ENCODE measurements at places on chromosomes 12 and 14.

DNA sequence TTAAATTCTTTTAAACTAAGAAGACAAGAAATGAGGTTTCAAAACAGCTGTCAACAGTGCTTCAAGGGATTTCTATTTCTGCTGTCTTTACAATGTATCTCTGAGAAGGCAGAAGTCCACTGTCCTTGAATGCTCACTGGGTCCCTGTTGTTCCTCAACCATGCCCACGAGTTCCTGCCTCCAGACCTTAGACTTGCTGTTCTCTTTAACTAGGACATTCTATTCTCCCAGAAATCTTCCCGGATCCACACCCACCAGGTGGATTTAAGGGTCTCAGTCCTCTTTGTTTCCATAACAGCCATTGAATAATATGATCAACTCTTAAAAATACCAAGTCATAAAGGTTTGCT, 6.7 kb upstream of the SLC41A2 start:
- DNase-seq, result no peak

DNA sequence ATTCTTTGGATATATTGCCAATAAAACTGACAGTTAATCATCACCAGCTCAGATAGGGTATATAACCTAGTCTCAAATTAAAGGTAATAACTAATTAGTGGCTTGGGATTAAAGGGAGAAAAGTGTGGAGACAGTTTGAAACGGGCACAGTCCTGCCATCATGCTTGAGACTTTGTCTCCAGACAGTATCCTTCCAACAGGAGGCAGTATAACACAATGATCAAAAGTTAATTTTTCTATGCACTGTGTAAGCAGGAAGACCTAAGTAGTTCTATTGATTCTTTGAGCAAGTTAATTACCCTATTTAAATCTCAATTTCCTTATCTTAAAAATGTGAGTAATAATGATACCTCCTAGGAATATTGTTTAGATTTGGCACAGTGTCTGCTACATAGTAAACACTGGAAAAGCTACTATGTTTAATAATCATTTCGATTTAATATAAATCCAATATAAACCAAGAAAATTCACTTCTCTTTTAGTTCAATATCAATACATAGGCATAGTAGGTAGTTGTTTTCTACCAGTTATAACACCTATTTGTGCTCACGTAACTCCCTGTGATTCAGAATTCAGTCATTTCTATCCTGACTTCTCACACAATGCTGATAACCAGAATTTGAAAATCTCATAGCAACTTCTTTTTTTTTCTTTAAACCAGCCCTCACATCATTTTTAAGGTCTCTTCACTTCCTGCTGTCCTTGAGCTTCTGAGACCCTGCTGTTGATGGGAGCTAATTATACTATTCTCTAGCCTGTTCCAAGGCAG, 53.7 kb downstream of the GALNT4 start:
- no peak for DNase-seq

DNA sequence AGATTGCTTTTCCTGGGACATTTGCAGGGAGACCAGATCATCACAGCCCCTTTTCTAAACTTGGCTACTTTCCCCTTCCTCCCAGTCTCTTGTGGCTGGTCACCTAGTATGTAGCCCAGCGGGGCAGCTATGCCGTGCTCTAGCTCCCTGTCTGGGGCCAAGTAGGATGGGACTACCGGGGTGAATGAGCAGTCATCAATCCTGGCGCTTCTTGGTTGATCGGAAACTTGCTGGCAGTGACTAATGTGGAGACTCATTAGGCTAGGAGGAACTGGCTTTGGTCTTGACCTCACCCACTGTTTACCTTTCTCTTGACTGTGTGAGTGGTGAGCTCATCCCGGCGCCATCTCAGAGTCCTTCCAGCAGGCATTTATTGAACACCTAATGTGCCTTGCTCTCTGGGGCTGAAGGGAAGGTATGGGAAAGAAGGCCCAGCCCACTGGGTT, 15.9 kb downstream of the PLEKHG3 start:
- no peak for DNase-seq

DNA sequence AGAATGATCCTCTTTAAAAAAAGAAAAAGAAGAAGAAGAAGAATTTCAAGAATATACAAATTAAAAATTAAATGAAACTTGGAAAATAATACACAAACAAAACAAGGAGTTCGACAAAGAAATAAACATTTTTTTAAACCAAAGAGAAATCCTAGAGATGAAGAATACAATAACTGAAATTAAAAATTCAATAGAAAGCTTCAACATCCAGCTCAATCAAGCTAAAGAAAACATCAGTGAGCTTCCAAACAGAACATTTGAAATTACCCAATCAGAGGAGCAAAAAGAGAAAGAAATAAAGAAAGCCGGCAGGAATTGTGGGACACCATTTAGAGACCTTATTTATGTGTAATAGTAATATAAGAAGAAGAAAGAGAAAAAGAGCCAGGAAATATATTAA, 37.2 kb upstream of the RHOJ start:
- no peak for DNase-seq

DNA sequence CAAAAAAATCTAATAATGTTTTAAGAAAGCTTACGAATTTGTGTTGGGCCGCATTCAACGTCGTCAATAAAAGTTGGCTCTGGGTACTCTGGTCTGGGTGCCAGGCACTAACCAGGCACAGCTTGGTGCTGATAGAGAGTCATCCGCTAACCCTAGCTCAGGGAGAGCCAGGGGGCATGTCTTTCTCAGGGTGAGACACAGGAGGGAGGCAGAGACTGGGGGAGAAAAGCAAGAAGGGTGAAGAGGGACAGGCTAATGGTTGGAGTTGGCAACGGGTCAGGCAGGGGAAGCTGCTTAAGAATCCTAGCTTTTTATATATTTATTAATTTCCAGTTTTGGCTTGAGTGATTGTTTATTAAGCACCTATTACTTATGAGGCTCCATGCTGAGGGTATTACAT, 105.0 kb downstream of the CMKLR1 start:
- DNase-seq, result no peak

DNA sequence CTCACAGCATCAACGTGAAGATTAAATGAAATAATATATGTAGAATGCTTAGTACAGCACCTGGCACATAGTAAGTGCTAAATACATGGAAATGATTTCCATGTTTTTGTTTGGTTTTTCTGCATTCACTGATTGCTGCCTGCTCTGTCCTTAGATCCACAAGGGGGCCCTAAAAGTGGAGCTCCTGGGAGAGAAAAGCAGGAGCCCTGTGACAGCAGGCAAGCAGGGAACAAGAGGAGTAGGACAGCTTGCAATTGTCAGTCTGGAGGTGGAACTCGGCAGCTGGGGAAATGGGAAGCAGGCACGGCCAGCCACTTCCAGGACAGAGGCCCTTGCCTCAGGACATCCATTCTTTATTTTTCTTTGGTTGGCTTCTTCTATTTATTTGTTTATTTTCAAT, 292.9 kb downstream of the BMP4 start:
- DNase-seq, result no peak

- no peak for DNase-seq
Measured at GRCh38 chr12:356276-356988, 32.7 kb downstream of the KDM5A start.

DNA sequence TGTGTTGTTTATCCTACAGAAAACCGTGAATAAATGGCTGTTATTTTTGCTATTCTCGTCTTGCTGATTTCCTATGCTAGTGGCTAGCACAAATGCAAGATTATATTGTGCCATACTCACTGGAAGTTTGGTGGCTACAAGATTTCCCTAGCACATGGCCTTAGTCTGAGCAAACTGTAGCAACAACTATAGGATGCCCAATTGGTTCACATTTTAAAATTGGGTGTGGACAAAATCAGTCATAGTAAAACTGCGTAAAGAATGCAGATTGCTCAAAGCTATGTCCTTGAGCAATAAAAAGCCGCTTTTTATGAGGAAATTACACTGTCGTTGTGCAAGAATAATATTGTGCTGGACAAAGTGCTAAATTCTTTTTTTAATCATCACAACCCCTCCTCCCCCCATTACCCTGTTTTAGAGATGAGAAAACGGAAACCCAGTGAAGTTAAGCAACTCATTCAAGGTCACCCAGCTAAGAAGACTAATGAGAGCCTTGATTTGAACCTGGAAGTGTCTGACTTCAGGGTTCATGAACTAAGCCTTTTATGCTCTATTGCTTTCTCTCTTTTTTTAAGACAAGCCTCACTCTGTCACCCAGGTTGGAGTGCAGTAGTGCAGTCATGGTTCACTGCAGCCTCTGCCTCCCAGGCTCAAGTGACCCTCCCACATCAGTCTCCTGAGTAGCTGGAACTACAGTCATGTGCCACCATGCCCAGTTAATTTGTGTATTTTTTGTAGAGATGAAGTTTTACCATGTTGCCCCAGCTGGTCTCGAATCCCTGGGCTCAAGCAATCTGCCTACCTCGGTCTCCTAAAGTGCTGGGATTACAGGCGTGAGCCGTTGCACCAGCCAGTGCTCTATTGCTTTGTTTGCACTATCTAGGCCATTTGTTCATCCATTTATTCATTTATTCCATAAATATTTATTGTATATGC, 73.6 kb downstream of the SRGAP1 start:
- DNase-seq, result no peak

DNA sequence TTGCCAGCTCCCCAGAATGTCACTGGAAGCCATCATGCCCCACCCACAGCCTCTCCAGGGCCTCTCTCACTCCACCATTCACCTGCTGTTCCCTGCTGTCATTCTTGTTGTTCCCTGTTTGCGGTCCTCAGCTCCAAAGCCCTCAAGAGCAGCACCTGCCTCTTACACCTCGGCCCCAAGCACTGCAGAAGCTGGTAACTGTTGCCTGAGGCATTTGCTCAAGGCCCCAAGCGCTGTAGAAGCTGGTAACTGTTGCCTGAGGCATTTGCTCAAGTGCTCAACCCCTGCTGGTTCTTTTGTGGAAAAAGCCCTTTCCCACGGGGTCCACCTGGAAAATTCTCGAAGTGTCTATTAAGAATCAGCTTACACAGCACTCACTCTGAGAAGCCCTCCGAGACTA, 78.0 kb downstream of the ARL6IP4 start:
- DNase-seq, result no peak

GRCh38 chr12:79406993-79407392, 283.8 kb downstream of the PAWR start:
- DNase-seq, result no peak

- no peak for DNase-seq
Measured at GRCh38 chr12:4589941-4590340, 27.9 kb downstream of the DYRK4 start.

- DNase-seq, result no peak
Measured at GRCh38 chr12:120218680-120219606, 18.0 kb upstream of the RPLP0 start.

Data from activated naive CD8-positive, alpha-beta T cell treated with anti-CD3 and anti-CD28 coated beads, Interleukin-2, amount 50 U/mL, for 16 hours (primary cell).